ENCODE measurements at places on chromosomes 13 and 19.

- DNase-seq: no peak
Measured at GRCh38 chr13:85508683-85509329, 290.4 kb downstream of the SLITRK6 start.

DNA sequence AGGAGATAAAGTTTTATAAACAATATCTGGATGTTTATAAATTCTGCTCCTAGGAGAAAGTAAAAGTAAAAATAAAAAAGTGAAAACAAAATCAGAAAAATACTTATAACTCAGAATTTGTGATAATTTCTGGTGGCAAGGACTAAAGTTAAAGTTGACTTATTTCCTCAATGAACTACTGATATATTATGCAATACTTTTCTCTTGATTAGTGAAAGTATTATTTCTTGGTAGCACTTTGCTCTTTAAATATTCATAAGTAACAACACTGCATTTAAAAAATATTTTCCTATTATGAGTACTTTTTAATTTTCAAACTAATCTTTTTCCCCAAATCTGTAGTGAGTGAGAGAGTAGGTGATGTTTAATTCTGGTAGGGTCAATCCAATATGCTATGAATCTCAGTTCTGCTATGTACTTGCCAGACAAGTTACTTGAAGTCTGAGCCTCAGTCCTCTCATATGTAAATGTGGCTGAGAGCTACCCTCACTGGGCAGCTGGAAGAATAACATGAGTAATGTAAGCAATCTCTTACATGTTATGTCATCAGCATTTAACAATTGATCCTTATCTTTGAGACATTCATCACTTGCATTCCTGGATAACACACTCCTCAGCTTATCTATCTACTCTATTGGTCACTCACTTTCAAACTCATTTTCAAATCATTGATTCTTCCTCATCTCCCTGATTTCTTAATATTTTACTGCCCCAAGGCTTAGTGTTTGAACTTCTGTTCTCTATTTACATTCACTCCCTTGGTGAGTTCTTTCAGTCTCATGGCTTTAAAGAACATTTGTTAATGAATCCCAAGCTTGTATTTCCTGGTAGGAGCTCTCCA lies 239.0 kb downstream of the RGCC start:
- peak; percentile 48 for DNase-seq

GRCh38 chr19:30449078-30449590 lies 77.0 kb downstream of the ZNF536 start:
- no peak for DNase-seq

DNA sequence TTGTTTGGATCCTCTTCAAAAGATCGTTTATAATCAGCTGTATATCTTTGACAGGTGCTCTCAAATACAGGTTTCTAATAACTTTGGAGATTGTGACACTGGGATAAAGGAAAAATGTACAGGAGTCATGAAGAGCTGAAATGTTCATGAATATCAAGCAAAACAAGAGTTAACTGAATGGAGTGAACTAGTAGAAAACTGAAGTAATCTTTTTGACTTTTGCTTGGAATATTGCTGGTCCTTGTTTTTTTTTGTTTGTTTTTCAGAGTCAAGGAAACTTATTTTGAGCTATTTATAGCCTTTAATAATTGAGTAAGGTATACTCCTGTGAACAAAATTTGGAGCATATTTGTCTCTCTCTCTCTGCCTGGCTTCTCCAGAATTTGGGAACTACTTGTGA lies 25.3 kb downstream of the MED4 start:
- no peak for DNase-seq

DNA sequence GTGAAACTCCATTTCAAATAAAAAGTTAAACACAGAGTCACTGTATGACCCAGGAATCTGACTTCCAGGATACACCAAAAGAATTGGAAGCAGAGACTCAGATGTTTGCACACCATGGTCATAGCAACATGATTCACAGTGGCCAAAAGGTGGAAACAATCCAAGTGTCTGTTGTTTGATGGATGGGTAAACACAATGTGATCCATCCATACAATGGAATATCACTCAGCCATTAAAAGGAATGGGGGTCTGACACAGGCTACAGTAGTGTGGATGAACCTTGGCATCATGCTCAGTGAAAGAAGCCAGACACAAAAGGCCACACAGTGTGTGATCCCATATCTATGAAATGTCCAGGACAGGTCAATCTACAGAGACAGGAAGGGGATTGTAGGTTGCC lies 174.3 kb downstream of the PTPRS start:
- no peak for DNase-seq

DNA sequence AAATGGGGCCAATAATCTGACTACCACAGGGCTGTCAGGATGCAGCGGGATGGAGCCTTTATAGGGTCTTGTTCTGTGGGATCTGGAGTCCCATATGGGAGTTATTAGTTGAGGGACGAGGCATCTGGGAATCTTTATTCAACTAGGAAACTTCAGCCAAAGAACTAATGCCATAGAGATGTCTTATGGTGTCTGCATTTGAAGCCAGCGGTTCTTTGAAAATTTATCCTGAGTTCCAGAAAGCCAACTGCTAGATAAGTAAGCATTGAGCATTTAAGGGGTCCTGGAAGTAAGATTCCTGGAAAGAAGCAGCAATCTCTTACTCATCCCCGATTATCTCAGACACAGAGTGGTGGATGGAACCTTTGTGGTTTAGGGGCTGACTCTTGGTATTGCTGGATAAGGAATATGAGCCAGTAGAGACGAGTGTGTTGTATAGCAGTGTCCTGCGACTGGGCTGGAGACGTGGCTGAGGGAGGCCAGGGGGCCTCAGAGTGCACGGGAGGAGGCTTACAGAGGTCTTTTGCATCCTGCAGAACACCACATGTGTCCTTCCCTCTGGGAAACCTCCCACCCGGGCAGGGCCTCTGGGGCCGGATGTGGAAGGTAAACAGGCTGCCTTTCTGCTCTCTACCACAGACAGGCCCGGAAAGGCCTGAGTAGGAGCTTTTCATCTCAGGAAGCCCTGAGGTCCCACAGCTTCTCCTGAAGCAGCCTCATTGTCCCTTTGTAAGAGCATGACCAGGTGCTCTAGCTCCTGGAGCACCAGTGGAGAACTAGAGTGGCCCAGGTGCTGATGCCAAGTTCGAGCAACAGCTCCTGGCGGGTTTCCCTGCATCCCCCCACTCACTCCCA lies 28.8 kb downstream of the ACTN4 start:
- no peak for DNase-seq

GRCh38 chr13:111541752-111542529 lies 221.5 kb downstream of the TEX29 start:
- DNase-seq: no peak

DNA sequence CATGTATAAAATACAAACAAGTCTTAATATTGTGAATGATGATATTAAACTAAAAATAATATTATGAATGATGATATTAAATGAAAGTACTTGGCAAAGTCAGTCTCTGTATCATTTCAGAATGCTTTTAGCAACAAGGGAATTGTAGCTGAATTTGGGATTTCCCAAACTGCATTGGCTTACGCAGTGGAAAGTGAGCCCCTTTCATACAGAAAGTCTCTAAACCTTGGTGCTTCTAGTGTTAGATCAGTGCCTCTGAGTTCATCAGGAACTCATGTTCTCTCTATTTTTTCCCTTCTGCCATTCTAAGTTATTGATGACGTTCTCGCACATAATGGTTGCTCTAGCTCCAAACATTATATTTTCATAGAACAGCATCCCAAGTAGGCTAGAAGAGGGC lies 300.0 kb downstream of the ITGBL1 start:
- no peak for DNase-seq

DNA sequence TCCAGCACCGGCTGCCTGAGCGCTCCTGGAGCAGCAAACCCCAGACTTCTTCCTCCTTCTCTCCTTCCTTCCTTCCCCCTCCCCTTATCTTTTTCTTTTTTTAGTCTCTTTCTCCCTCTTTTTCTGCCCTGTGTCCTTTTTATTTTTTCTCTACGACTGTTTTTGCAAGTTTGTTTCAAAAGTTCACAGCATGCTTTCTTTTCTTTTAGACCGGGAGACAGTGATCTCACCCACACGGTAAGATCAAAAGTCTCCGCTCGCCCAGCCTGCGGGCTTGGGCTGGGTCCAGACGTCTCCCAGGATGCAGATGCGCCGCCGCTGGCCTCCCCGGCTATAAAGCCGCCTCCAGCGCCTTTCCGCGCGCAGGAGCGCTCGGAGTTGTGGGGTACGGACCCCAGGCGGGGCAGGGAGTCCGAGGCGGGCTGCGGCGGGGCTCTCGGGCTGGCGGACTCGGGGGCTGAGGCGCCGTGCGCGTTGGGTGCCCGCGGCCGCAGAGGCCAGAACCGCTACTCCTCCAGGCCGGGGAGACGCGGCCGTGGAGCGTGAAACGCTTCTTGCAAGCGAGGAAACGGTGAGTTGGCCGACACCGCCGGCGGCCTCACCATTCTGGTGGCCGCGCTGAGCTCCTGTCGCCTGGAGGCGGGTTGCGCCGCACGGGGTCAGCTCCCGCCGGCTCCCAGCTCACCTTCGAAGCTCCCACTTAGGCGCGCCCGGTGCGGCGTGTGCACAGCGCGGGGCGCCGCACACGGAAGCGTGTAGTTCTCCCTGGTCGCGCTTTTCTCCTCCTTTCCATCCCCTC lies 2.0 kb upstream of the TSHZ3 start:
- DNase-seq: no peak

Measured in inflammatory macrophage treated with lipopolysaccharide for 4 hours (primary cell).